NCI-H524 treated with DMSO at 0.1 percent for 48 hours (cell line): ENCODE measurements at places on chromosomes 12 and 14.
A peak's percentile ranks its signal among the peaks of the same experiment; 100 is the strongest.

GRCh38 chr12:101713059-101713682 lies 15.7 kb downstream of the CHPT1 start:
- DNase-seq = no peak

DNA sequence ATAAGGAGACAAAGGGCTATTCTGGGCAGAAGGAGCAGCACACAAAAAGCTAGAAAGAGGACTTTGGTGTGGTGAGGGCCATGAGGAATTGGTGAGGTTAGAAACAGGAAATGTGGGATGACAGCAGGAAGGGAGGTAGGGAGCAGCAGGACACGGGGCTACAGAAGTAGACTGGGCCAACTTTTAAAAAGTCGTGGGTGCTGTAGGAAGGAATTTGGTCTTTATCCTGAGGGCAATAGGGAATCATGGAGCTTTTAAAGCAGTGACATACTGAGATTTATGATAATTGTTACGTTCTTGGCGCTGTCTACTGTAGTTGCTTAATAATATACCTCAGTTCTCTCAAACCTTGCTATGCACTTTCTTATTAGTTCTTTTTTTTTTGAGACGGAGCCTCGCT lies 8.2 kb upstream of the CHURC1 start:
- DNase-seq = no peak

- no peak for DNase-seq
These were observed 174.4 kb downstream of the SYT10 start for GRCh38 chr12:33265033-33265731.

DNA sequence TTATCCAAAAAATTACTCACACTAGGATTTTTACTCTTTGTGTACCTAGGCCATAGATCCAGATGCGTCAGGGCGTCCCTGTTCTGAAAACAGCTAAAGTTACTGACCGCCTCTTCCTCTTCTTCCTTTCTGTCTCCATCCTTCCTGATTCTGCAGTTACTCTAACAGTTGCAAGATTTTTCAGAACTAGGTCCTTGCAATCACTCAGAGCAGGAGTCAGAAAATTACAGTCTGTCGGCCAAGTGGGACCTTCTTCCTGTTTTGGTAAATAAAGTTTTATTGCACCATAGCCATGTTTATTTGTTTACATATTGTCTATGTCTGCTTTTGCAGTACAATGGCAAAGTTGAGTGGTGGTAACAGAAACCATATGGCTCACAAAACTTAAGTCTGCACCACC lies 25.6 kb upstream of the FGF6 start:
- no peak for DNase-seq

GRCh38 chr12:124188561-124189405 lies 106.1 kb upstream of the RFLNA start:
- DNase-seq = peak; percentile 30
